ENCODE measurements at places on chromosomes 5 and 9. TPM values are rescaled to one million over a fixed set of nuclear protein-coding genes. Genes with fewer than 3 reads are reported as not detected.

ESM1 gene
- total RNA-seq, result 0.19 TPM

CARD9 gene
- total RNA-seq, result 1.4 TPM

MVB12B gene
- total RNA-seq, result 12.7 TPM

PAX5 gene
- total RNA-seq, result not detected

RBM22 gene
- 30.5 TPM for total RNA-seq

SPARC gene
- total RNA-seq, result 517 TPM

CPEB4 gene
- 116 TPM for total RNA-seq

TAF11L10 gene
- total RNA-seq, result not detected

DNA sequence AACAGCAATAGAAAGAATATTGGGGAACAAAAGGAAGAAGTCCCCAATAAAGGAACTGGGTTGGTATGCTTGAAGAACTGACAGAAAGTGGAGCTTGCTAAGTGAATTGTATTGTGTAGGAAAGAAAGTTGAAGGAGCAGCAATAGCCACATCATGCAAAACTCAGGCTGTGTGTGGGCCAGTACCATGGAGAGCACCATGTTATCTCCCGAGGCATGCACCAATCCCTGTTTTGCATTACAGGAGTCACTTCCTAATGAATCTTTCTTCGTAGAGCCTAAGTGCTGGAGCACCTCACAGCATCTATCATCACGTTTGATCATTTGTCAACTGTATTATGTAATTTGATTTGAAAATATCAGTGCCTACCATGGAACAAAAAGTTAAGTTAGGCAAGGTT is 137.7 kb upstream of the NMUR2 start:
- DNase-seq, result no peak

DNA sequence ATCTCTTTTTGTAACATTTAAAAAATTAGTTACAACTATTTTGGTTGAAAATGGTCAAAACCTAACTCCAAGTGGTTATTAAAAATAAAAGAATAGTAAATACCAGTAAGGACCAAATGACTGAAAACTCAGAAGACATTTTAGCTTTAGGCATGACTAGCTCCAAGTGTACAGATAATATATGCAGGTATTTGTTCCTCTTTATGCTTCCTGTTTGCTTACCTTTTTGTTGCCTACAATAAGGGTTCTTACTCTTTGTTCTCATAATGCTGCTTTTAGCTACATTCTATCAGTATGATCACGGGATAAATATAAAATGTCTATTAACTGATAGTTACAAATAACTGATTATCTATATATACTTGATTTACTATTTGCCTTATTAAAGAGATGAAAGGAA is 259.6 kb downstream of the CDH12 start:
- no peak for DNase-seq

GRCh38 chr5:57452885-57453284 is 29.7 kb downstream of the ACTBL2 start:
- DNase-seq, result no peak

DNA sequence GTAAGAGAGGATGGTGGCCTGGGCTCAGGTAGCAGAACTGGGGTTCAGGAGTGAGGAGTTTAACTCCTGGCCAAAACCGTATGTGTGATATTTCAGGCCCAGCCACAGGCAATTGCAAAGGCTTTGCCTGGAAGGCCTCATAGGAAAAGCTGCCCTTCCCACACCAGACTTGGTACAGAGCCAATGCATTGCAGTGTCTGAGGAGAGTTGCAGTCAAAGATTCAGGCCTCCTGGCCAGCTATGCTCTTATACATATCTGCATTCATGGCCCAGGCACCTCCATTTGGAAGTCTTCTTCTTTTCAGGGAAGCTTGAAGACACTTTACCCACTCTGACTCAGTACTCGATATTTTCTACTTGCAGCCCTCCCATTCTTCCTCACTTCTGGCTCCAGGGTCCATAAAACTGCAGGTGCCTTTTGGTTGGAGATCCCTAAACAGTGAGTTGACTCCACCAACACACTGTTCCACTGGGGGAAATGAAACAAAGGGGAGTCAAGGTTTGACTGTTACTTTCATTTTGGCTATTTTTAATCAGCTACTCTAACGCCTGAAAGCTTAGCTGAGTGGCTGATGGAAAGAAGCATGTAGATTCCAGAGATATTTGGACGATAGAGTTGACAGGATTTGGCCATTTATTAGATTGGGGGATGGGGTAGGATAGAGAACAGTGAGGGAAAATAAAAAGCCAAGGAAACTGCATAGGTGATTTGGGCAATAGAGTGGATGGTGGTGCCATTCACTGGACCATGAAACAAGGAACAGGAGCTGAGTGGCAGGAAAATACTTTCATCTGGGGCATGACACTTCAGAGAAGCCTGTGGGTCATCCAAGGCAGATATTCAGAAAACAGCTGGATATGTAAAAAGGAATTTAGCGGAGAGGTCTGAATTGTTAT is 30.6 kb upstream of the IL33 start:
- no peak for DNase-seq

GRCh38 chr9:35760651-35761050 is 6.6 kb upstream of the MSMP start:
- no peak for DNase-seq

DNA sequence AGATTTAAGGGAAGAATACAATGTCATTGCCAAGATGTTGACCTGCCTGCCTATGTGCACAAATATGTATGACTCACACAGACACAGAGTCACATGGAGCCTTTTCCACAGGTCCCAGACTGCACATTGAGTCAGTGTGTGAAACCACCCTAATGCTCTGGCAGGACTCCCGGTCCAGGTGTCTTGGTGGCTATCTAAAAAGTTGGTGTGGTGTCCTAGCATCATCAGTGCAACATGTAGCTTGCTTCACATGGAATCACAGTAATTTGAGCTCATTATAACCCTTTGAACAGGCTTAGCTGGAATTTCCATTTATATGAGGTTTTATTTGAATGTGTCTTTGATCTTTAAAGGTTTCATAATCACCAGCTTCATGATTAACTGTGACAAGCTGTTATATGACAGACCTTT is 10.7 kb downstream of the IFNA5 start:
- DNase-seq, result no peak

DNA sequence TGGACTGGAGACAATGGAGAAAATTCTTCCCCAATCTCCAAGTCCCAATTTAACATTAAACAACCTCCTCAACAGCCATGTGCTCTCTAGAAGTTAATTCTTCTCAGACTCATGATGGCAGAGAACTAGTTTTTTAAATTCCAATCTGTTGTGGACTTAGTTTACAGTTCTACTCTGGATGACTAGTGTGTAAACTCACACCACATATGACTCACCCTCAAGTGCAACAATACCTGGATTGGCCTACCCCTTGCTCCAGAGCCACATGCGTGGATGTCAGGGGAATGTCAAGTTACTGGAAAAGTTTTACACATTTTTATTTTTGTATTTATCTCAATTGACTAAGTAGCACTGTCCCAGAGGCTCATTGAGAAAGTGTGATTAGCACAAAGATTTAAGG is 136.0 kb upstream of the EFNA5 start:
- DNase-seq, result no peak

- no peak for DNase-seq
Measured at GRCh38 chr5:12399868-12400267, 495.6 kb upstream of the CTNND2 start.

- DNase-seq, result no peak
Measured at GRCh38 chr9:23538067-23538402, 288.0 kb downstream of the ELAVL2 start.

DNA sequence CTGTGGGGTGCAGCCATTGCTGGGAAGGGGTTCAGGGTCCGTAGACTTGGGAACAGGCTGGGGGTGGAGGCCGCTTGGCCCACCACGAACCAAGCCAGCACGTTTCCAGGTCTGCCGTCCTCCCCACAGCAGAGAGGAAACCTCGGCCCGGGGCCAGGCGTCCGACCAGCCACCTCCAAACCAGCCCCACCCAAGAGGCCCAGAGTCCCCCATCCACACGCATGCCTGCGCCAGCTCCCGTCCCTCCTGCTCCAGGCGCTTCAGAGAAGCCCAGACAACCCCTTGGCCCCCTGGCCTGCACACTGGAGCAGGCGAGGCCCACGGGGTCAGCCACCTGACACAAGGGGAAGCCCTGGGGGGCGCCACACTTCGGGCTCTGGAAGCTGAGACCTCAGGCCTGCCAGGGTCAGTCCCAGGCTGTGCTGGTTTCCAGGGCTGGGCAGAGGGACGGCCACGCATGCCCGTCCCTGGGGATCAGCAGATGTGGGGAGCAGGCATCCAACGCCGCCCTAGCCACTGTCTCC is 6.3 kb downstream of the DNLZ start:
- DNase-seq, result no peak

DNA sequence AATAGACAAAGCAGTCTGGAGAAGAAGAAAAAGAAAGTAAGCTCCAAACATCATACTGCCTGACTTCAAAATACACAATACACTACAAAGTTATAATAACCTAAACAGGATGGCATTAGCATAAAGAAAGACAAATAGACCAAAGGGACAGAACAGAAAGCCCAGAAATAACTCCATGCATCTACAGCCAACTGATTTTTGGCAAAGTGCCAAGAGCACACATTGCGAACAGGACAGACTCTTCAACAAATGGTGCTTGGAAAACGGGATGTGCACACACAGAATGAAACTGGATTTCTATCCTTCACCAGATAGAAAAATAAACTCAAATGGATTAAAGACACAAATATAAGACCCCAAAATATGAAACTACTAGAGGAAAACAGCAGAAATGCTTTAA is 66.6 kb upstream of the SPATA31E1 start:
- DNase-seq, result no peak

DNA sequence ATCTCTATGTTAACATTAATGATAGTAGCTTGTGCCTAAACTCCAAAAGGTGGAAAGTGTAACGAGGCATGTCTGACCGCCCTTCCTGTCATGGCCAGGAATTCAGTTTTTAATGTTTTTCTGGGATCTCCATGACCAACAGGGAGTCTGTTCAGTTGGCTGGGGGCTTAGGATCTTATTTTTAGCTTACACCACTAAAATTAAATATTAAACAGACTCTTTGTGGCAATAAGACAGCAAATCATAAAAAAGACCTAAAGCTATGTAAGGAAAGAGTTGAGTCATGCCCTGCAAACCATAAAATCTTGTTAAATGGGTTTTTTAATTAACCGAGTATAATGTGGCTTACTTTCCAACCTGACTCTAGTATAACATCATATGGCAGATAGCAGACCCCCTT is 247.8 kb downstream of the DIRAS2 start:
- DNase-seq, result no peak

GRCh38 chr9:77449240-77450084 is 198.7 kb downstream of the GNA14 start:
- no peak for DNase-seq

DNA sequence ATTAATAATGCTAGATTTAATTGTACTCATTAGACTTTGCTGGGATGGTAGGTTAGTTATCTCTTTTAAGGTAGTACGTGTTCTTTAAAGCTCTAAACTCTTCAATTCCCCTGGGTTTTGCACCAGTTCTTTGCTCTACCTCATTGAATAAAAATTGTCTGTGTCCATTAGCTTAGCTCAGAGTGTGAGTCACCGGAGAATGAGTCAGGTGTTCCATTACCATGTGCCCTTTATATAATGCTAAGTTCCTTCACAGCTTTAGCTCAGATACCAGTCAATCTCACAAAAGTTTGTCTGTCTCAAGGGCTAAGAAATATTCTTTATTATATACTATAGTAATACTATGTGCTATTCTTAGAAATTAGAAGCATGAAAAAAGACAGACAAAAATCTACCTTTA is 339.4 kb downstream of the PRELID2 start:
- DNase-seq, result no peak

DNA sequence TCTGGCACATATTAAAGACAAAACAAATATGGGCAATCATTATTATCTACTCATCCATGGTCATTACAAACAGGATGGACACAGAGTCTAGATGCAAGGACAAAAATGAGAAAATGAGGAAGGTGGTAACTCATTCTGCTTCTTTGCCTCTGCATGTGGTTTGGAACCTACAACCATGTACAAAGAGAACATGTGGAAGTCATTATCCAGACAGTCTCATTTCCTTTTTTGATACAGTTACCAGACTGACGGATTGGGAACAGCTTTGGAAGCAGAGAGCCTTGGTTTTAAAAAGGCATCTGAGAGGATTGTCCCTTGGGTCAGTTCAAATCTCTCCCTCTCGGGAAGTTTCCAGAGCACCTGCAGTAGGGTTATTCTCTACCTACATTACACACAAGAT is 433.4 kb upstream of the TNC start:
- no peak for DNase-seq

DNA sequence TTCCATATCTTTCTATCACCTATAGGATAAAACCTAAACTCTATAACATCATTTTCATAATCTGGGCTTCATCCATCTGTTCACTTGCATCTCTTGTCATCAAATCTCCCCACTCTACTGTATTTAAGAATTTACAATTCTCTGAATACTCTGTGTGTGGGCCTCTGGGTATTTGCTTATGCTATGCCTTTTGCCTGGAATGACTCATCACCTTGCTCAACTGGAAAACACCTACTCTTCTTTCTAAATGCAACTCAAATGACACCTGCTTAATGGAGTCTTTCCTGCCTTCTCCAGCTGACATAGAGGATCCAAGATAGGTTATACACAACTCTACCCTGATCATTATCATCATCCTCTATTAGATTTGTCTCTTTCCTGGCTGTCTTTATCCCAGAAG is 421.7 kb downstream of the SPATA31D1 start:
- no peak for DNase-seq

DNA sequence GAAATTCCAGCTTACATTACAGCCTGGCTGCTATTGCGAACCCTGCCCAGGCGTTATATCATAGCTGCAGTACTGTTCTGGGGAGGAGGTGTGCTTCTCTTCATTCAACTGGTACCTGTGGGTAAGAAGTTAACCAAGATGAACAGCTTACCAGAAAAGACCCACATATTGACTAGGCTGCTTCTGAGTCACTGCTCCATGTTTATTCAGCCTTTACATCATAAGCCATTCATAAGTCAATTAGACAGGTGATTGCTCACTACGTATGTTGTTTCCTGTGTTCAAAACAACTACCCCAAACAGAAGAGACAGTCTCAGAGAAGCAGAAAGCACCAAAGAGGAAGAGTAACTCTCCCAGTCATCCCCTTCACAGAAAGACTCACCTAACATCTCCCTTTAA is 34.7 kb upstream of the SLC22A5 start:
- no peak for DNase-seq

DNA sequence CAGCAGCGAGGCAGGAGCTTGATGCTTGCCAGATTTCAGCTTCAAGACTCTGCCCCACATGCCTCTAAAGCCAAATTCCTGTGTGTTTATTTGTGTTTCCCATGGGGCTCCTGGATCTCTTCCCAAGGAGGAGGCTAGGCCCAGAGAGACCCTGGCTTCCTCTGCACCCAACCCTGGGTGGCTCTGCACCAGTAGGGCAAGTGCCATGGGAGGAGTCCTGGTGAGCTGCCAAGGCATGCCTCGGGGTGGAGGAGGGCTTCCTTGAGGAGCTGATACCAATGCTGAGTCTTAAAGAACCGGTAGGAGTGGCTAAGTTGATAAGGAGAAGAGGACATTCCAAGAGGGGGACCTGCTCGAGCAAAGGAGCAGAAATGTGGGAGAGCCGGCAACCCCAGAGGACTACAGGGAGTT is 6.8 kb upstream of the TIFAB start:
- peak; percentile 66 for DNase-seq

- no peak for DNase-seq
Measured at GRCh38 chr9:122051351-122052321, 41.5 kb downstream of the TTLL11 start.

Measured in Right ventricle myocardium inferior (tissue), 1 donor.